T-cell (primary cell): ENCODE measurements at places on chromosomes 13 and 19.

DNA sequence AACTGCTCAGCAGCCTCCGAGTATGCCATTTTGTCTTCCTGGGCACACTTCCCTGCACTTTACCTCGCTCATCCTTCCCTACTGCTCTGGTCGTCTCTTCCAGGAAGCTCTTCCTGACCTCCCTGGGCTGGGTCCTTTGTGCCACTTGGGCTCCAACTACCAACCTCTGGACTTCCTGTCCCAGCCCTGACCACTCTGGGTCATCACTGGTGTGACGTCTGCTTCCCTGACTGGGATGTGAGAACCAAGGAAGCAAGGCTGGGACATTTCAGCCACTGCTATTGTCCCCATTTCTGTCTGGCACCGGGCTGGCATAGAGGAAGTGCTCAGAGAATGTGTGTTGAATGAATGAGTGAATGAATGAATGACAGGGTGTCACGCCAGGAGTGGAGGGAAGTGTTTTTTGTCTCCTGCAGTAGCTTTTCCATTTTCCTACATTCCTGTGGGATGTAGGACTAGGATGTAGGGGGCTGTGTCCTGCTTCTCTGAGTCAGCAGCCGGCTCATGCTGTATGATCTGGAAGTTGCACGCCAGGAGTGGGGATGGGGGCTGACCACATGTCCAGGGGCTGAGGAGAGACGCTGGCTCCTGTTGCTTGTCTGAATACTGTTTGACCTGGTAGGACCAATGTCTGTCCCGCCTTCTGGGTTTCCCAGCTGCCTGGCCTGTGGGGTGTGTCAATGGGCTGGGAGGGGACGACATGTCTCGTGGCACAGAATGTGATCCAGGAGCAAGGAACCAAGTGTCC, 14.7 kb downstream of the NOVA2 start:
- peaks cover 5% of the 10 kb centered on the region for H3K27me3 ChIP-seq
- no peak for DNase-seq
- no peaks in the 10 kb centered on the region for H3K36me3 ChIP-seq
- no peak overlapping the region for H3K4me3 ChIP-seq
- no peaks in the 10 kb centered on the region for H3K4me1 ChIP-seq

GRCh38 chr13:113126265-113127150, 3.9 kb downstream of the F10 start:
- H3K4me1 ChIP-seq, result no peaks in the 10 kb centered on the region
- peaks cover 3% of the 10 kb centered on the region for H3K27me3 ChIP-seq
- no peak overlapping the region for H3K4me3 ChIP-seq

- no peak overlapping the region for H3K4me3 ChIP-seq
- no peaks in the 10 kb centered on the region for H3K36me3 ChIP-seq
- no peak overlapping the region for H3K27ac ChIP-seq
- no peak for DNase-seq
- no peaks in the 10 kb centered on the region for H3K27me3 ChIP-seq
- no peaks in the 10 kb centered on the region for H3K4me1 ChIP-seq
These were observed 5.2 kb upstream of the DPP9 start for GRCh38 chr19:4728871-4729270.

DNA sequence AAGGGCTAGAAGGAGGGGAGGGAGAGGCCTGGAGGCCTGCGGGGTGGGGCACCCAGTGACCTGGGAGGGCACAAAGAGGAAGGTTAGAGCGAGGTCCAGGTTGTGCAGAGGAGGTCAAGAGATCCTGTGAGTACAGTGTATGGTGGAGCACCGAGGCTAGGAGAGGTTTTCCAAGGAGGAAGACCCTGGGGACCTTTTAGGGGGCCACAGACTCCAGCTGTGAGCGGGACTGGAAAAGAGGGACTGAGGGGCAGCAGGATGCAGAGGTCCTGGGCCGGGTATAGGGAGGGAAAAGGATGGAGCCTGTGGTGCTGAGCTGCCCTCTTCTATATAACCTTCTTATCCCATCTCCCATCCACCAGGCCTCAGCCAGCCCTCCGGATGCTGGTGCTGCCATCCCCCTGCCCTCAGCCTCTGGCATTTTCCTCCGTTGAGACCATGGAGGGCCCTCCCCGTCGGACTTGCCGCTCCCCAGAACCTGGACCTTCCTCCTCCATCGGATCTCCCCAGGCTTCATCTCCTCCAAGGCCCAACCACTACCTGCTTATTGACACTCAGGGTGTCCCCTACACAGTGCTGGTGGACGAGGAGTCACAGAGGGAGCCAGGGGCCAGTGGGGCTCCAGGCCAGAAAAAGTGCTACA, 863 bp downstream of the ZNF581 start:
- peaks cover 5% of the 10 kb centered on the region for H3K27me3 ChIP-seq
- peak overlapping the region; percentile 84 for H3K27ac ChIP-seq
- H3K36me3 ChIP-seq, result peaks cover 11% of the 10 kb centered on the region
- H3K4me3 ChIP-seq, result peak overlapping the region; percentile 86
- DNase-seq, result no peak

DNA sequence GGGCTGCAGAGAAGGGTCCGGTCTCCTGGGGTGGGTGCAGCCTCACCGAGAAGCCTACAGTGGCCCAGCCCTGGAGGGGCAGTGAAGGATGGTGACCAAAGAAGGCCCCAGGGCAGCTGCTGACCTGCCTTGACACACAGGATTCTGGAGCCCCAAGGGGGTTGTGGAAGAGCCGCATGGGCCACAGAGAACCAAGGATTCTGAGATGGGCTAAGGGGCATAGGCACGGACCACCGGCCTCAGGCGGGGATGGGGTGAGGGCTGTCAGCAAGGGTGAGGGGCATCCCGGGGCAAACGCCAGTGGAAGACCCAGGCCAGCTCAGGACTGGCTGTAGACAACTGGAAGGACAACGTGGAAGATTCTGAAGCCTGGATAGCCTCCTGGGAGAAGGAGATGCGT, 151.6 kb downstream of the TEX29 start:
- H3K27me3 ChIP-seq, result peaks cover 40% of the 10 kb centered on the region
- no peaks in the 10 kb centered on the region for H3K36me3 ChIP-seq
- no peaks in the 10 kb centered on the region for H3K4me1 ChIP-seq
- DNase-seq, result no peak

DNA sequence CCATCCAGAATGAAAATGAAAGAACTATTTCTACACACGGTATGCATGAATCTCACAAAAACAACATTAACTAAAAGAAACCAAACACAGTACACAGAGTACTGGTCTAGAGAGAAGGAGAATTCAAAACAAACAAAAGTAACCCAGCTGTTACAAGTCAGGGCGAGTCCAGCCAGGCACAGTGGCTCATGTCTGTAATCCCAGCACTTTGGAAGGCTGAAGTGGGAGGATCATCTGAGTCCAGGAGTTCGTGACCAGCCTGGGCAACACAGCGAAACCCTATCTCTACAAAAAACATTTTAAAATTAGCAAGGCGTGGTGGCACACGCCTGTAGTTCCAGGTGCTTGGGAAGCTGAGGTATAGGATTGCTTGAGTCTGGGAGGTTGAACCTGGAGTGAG, 1.7 kb upstream of the PSMC4 start:
- H3K4me1 ChIP-seq, result peaks cover 50% of the 10 kb centered on the region
- H3K27ac ChIP-seq, result peak overlapping the region; percentile 90
- no peaks in the 10 kb centered on the region for H3K27me3 ChIP-seq
- no peak overlapping the region for H3K4me3 ChIP-seq

DNA sequence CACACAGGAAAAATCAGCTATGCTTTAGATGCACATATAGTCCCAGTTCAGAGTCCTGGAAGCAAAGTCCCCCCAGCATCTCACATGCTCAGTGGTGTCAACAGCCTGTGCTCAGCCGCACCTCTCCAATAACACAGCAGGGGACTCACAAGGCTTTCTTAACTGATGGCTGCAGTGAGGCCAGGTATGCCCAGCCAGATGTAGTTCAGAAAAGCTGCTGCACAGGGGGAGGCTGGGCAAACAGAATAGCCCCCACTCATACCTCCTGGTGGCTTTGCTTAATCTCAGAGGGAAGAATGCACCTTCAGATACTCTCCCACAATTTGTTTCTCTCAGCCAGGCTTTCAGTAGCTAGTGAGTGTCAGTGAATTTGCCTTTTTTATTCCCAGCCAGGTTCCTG, 33.4 kb downstream of the FAM124A start:
- H3K27ac ChIP-seq, result no peak overlapping the region

DNA sequence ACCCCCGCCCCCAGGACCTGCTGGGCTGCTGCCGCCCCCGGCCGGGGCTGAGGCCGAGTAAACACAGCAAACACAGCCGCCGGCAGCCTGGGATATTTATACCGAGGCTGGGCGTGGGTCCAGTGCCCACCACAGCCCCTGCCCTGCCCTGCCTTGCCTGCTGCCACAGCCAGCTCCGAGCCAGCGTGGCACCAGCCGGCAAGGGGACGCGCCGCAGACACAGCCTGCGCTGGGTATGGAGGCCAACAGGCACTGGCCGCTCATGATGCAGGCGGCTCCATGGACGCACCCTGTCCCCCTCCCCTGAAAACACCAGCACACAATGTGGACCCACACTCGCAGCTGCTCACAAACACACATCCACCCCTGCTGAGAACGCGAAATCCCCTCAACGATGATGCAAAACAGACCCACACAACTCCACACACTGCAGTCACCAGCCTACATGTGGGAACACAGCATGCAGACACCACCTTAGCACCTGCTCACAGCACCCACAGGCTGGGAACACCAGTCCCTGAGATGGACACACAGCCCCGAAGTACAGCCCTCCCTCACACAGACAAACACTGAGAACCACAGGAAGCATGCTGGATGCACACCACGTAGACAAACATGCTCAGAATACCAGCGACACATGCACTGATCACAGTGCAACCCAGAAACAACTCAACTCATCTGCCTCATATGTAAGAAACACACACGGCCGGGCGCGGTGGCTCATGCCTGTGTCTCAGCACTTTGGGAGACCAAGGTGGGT, 16.2 kb downstream of the CCDC97 start:
- H3K4me1 ChIP-seq, result peaks cover 85% of the 10 kb centered on the region
- peak overlapping the region; percentile 81 for H3K27ac ChIP-seq
- DNase-seq, result no peak
- H3K27me3 ChIP-seq, result no peaks in the 10 kb centered on the region

- H3K4me3 ChIP-seq, result no peak overlapping the region
- no peaks in the 10 kb centered on the region for H3K27me3 ChIP-seq
- H3K36me3 ChIP-seq, result no peaks in the 10 kb centered on the region
These were observed 77.4 kb downstream of the CYSLTR2 start for GRCh38 chr13:48731001-48731658.

GRCh38 chr13:74132776-74133656, 1.2 kb downstream of the KLF12 start:
- peak overlapping the region; percentile 96 for H3K27ac ChIP-seq
- H3K4me1 ChIP-seq, result peaks cover 32% of the 10 kb centered on the region
- peak; percentile 42 for DNase-seq
- H3K36me3 ChIP-seq, result no peaks in the 10 kb centered on the region

GRCh38 chr19:21568816-21569493, 63.6 kb downstream of the ZNF429 start:
- H3K27ac ChIP-seq, result no peak overlapping the region
- peaks cover 4% of the 10 kb centered on the region for H3K27me3 ChIP-seq
- H3K4me1 ChIP-seq, result peaks cover 17% of the 10 kb centered on the region
- no peaks in the 10 kb centered on the region for H3K36me3 ChIP-seq
- DNase-seq, result peak; percentile 66
- H3K4me3 ChIP-seq, result peak overlapping the region; percentile 90

- H3K27me3 ChIP-seq, result no peaks in the 10 kb centered on the region
- H3K27ac ChIP-seq, result no peak overlapping the region
These were observed 32.0 kb downstream of the PDCD5 start for GRCh38 chr19:32613008-32613407.

DNA sequence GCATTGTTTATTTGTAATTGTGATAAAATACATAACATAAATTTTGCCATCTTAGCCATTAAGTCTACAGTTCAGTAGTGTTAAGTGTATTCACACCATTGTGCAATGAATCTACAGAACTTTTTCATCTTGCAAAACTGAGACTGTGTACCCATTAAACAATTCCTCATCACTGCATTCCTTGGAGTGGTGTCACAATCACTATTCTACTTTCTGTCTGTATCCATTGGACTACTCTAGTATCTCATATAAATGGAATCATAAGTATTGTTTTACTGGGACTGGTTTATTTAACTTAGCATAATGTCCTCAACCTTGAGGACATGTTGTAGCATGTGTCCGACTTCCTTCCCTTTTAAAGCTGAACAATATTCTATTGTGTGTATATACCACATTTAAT, 36.8 kb downstream of the UFM1 start:
- no peaks in the 10 kb centered on the region for H3K27me3 ChIP-seq
- no peaks in the 10 kb centered on the region for H3K36me3 ChIP-seq
- no peak for DNase-seq
- H3K4me1 ChIP-seq, result no peaks in the 10 kb centered on the region

DNA sequence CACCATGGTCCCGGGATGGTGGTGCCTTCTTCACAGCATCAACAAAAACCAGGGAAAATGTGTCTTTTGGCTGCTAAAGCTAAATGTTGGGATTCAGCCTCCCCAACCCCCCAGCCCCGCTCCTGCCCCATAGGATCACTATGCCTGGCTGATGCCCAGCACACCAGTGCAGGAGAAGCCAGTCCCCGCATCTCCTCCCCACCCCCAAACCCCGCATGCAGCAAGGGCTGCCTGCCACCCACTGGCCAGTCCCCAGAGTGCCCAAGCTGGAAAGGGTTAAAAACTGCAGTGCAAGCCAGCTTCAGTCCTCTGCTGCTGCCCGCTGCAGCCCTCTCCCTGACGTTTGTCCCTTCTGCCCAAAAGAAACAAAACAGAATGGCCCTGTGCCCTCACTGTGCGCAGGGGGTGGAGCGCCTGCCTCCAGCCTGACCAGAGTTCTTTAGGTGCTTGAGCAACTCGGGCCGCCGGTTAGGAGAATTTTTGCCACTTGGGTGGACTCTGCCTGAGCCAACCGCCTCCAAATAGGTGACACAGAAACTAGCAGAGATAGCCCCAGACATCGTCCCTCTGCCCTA, 3.7 kb downstream of the CALM3 start:
- no peak overlapping the region for H3K4me3 ChIP-seq
- no peaks in the 10 kb centered on the region for H3K27me3 ChIP-seq
- DNase-seq, result no peak
- H3K36me3 ChIP-seq, result peaks cover 57% of the 10 kb centered on the region
- peaks cover 53% of the 10 kb centered on the region for H3K4me1 ChIP-seq

GRCh38 chr13:68748038-68748437, 1359.6 kb upstream of the ATXN8OS start:
- H3K27ac ChIP-seq, result no peak overlapping the region
- H3K27me3 ChIP-seq, result no peaks in the 10 kb centered on the region
- H3K4me3 ChIP-seq, result no peak overlapping the region
- no peak for DNase-seq
- no peaks in the 10 kb centered on the region for H3K36me3 ChIP-seq
- no peaks in the 10 kb centered on the region for H3K4me1 ChIP-seq

DNA sequence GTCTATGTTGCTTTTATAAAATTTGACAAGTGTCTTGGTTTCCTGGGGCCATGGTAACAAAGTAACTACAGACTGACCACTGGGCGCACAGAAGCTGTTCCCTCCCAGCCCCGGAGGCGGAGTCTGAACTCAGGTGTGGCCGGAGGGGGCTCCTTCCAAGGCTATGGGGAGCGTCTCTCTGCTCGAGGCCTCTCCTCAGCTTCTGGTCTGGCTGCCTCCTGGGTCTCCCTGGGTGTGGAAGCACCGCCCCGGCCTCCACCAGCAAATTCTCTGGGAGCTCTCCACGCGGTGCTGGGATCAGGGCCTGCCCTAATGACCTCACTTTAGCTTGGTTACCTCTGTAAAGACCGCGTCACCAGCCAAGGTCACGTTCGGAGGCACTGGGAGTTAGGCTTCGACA, 45.7 kb upstream of the F7 start:
- H3K27me3 ChIP-seq, result no peaks in the 10 kb centered on the region
- no peaks in the 10 kb centered on the region for H3K4me1 ChIP-seq
- no peak overlapping the region for H3K4me3 ChIP-seq
- peaks cover 7% of the 10 kb centered on the region for H3K36me3 ChIP-seq
- no peak overlapping the region for H3K27ac ChIP-seq
